ENCODE measurements at places on chromosomes 2 and 18. TPM values are rescaled to one million over a fixed set of nuclear protein-coding genes. Genes with fewer than 3 reads are reported as not detected.

Gene KIAA2012
- not detected for total RNA-seq

Gene IL1R2
- total RNA-seq = 1.5 TPM

Gene FSHR
- not detected for total RNA-seq

Gene PPP1R1C
- total RNA-seq = not detected

Gene PAIP2B
- total RNA-seq = 1.9 TPM

Gene PCARE
- total RNA-seq = not detected

Gene LIPT1
- total RNA-seq = 4.3 TPM
